CD4-positive, alpha-beta T cell treated with Interleukin-1 beta for 1 hour (primary cell): ENCODE measurements at places on chromosomes 12 and 14.

- peak; percentile 47 for DNase-seq
Measured at GRCh38 chr14:91968280-91968679, 20.8 kb upstream of the FBLN5 start.

DNA sequence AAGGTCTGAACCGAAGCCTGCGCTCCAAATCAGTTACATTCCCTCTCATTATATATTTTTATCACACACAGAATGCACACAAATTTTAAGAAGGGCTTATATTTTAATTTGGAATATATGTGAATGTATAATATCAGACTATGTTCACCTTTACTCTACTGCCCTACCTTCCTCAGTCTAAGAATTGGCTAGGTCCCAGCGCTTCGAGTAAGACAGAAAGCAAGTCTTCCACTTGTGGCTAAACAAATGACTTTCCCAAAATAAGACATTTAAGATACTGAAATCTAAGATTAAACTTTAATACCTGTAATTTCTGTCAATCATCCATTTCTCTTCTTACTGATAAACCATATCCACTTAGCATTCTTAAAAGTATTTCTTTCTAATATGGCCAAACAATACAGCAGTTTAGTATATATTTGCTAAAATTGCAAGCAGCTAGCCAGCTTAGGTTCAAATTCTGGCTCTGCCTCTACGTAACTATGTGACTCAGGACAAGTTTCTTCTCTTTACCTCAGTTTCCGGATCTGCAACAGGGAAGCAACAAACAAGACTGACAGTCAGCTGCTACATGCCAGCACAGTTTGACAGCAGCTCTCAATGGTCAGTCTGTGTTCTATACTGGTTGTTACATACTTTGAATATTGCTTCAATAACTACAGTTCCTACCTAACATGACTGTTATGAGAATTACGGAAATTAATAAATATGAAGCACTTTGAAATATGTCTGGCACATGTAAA, 2.0 kb downstream of the INTS13 start:
- DNase-seq = peak; percentile 34

GRCh38 chr12:47822863-47823262, 3.2 kb upstream of the HDAC7 start:
- no peak for DNase-seq

DNA sequence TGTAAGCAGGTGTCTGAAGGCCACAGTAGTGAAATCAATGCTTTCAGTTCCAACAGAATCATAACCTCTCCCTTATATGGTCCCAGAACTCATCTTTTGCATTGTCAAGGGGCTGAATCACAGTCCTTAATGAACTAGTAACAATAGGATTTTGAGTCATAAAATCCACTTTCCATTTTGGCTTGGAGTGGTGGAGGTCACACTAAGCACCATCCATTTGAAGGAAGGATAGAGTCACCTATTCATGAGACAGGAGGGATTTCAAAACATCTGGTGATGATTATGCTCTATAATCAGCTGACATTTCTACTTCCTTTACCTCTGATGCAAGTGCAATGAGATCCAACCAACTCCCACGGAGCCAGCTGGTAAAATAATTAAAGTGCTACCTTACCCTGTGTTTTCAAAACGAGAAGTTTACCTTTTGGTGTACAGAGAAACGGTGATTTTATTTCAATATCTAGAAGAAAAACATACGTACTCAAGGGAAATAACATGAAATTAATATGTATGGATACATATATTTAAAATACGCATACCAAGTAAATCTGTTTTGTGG, 59.1 kb downstream of the TMEM132D start:
- DNase-seq = no peak

DNA sequence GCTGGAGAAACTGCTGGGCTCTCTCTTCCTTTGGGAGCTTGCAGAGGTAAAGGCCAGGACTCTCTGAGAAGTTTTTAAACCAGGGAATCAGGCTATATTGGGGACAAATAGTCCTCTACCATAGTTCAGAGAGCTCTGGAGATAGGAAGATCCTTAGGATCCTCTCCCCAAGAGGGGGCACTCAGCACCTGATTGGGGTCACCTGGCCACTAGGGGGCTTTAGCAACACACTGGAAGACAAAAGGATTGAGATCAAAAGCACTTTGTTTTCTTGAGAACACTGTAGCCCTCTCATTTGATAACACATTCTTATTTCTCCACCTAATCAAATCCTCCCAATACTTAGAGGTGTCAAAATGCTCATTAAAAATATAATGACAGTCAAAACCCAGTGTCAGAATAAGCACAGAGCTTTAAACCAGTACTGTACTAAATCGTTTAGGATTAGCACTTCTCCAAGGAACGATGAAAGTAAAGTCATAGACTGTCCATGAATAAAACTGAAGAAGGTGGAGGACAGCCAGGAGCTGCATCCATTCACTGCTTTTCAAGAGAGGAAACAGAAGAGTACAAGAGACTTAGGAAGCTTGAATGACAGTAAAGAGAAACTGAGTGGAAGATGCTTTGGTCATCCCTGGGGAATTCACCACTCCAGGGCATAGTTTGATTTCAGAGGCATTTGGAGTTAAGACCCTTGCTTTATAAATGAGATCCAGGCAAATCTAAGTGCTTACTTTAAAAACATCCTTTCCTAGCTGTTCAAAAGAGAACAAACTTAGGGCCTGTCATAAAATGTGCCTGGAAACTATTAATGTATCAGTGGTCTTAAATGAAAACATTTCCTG, 26.5 kb downstream of the BMP4 start:
- no peak for DNase-seq

- DNase-seq = no peak
Measured at GRCh38 chr12:67927815-67928214, 61.4 kb upstream of the IFNG-AS1 start.

DNA sequence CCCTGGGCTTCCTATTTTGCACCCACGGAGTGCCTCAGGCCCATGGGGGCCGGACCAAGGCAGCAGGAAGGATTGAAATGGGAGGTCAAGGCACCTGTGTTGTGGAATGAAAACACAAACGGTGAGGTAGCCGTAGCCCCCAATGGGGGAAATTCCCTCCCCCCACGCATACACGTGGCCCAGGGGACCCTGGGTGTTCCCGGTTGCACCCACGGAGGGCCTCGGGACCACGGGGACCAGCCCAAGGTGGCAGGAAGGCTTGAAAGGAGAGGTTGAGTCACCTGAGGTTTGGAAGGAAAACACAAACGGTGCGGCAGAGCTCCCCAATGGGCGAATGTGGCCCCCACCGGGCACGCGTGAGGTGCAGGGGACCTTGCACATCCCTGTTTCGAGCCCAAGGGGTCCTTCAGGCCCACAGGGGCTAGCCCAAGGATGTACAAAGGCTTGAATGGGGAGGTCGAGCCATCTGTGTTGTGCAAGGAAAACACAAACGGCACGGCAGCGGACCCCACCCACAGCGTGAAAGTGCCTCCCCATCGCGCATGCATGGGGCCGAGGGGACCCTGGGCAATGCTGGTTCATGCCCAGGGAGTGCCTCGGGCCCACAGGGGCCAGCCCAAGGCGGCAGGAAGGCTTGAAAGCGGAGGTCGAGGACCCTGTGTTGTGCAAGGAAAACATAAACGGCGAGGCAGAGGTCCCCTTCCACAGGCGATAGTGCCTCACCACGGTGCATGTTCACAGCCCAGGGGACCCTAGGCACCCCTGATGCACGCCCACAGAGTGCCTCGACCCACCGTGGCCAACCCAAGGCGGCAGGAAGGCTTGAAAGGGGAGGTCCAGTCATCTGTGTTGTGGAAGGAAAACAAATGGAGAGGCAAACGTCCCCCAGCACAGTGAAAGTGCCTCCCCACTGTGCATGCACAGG, 376.7 kb downstream of the ALG10 start:
- no peak for DNase-seq

- DNase-seq = no peak
Measured at GRCh38 chr12:32605326-32606095, 73.6 kb upstream of the DNM1L start.

DNA sequence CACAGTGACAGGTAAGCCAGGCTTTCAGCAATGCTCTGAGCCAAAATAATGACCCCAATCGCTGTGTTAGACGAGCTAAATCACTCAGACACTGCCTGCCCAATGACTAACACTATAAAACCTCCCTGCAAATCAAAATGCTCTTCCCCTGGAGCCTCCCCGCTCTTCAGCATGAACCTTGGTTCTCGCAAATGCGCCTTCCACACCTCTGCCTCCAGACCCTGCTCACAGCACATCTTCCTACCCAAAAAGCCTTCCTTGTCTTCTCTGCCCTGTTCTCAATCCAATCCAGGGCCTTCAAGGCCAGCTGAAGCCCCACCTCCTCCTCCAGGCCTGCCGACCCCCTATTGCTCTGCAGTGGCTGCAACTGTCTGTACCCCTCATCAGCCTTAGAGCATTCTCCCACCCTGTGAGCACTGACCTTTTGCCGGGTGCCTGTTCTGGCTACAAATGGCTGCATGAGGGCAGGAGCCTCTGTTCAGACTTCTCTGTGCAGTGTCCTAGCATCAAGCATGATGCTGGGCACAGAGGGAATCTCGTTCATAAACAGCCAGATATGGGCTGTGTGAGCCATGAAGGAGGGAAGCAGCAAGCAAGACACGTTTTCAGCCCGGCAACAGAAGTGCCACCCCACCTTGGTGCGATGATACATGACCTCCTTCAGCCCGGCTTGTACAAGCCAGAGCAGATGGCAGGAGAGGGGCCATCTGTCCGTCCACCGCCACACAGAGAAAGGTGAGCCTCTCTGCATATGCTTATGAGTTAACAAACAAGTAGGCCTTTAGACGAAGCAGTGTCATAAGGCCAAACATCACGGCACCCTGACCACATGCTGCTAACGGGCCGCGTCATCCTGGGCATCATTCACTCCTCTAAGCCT, 64.5 kb upstream of the DDX11 start:
- DNase-seq = no peak

DNA sequence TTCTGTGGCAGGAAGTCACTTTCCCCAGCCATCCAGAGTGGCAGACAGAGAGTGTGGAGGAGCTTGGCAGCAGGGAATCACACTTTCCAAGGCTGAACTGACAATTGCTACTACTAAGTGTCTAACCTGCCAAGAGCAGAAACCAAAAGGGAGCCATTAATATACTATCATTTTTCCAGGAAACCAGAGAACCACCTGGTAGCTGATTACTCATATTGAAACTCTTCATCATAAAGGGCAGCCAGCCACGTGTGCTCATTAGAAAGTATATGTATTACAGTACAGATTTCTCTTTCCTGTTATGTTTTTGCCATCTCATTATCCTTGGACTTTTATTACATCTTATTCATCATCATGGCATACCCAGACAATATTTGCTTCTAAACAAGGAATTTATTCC, 374.9 kb downstream of the GXYLT1 start:
- DNase-seq = no peak

GRCh38 chr12:131008131-131008912, 54.6 kb downstream of the ADGRD1 start:
- DNase-seq = no peak

GRCh38 chr14:67961676-67962075, 142.1 kb downstream of the RAD51B start:
- no peak for DNase-seq

DNA sequence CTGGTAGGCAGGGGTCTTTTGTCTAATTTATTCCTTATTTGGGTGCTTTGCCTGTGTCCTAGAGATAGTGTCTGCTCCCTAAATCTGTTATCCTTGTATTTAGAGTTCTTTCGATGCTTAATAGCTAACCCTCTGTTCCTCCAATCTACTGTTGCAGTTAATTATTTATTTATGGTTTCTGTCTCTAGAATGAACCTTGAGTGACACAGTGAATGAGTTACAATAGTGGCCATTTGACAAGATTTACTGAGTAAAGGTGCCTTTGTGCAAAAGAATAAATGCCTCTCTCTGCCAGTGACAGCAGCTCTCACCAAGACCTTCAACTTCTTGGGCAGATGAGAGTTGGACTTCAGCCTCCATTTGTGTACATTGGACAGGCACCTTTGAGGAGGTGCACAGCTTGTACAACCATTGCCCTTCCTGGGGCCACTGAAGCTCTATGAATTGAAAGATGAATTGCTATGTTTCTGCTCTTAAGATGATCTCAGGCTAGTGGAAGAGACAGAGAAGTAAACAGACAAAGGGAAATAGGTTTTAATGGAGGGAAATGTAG, 165.9 kb downstream of the DERA start:
- DNase-seq = no peak

- peak; percentile 49 for DNase-seq
Measured at GRCh38 chr12:27383429-27384260, 51.0 kb downstream of the BMAL2 start.

DNA sequence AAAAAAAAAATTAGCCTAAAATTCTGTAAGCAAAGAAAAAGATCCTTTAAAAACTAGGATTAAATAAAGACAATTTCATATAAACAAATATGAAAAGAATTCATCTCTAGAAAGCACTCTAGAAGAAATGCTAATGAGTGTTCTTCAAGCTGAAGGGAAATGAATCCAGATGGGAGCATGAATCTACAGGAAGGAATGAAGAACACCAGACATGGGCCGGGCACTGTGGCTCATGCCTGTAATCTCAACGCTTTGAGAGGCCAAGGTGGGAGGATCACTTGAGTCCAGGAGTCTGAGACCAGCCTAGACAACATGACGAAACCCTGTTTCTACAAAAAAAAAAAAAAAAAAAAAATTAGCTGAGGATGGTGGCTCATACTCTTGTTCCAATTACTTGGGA, 297.2 kb downstream of the FBXL14 start:
- DNase-seq = no peak

GRCh38 chr14:53954551-53955228, 1.9 kb downstream of the BMP4 start:
- DNase-seq = no peak

DNA sequence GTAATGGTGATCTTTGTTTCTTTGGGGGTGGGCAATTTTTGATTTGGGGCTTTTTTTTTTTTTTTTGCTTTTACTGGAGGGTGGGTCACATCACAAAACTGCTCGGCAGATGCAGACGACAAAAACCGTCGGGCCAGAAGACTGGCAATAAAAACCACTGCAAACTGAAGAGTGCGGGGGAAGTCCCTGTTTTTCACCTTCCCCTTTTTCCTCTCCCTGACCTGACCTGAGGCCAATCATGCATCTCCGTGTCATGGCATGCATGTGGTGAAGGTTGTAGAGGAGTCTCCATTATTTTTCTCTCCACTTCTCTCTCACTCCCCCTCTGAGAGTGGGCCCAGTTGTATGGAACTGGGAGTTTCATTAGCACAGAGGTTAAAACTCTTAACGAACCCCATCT, 57.5 kb downstream of the AP5M1 start:
- DNase-seq = peak; percentile 1

GRCh38 chr12:110536834-110537604, 34.9 kb downstream of the RAD9B start:
- no peak for DNase-seq

GRCh38 chr12:54447917-54448316, 25.5 kb downstream of the GTSF1 start:
- DNase-seq = no peak
